CD4-positive, alpha-beta T cell treated with Interleukin-6 at 100 ng/mL for 8 hours (primary cell): ENCODE measurements at places on chromosomes 3 and 15.

DNA sequence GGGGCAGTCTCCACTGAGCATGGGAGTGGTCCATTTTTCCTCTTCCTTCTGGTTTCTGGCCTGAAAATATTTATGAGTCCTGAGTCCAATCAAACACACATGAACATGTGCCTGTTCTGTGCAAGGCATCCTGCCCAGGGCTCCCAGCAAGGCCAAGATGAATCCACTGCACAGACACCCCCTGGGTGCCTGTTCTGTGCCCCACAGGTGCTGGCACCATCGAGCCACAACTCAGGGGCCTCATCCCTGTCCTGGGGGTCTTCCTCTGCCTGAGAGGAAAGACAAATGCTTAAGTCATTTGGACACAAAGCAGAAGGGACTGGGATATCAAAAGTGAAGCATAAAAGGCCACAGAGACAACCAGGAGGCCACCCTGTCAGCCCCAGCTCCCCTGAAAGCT, 87.4 kb upstream of the IQSEC1 start:
- no peak for DNase-seq

DNA sequence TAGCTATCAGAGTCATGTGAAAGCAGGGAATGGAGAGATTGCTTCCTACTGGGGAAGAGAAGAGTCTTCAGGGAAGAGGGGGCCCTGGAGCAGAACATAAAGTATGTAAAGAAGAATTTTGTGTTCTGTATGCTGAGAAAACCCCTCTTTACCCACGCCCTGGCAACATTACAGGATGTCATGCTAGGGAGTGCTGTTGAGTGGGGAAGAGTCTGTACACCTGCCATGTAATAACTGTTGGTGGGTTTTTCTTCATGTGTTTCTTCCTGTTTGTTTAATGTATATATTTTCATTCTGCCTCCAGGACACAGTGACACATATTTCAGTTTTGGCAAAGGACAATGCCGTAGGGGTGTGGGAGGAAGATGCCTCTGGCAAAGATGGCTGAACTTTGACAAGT, 122.8 kb upstream of the LPP start:
- no peak for DNase-seq

- DNase-seq: no peak
These were observed 520.8 kb downstream of the GRM7 start for GRCh38 chr3:7381741-7382140.

- DNase-seq: no peak
These were observed 14.2 kb downstream of the IQGAP1 start for GRCh38 chr15:90402223-90402622.

DNA sequence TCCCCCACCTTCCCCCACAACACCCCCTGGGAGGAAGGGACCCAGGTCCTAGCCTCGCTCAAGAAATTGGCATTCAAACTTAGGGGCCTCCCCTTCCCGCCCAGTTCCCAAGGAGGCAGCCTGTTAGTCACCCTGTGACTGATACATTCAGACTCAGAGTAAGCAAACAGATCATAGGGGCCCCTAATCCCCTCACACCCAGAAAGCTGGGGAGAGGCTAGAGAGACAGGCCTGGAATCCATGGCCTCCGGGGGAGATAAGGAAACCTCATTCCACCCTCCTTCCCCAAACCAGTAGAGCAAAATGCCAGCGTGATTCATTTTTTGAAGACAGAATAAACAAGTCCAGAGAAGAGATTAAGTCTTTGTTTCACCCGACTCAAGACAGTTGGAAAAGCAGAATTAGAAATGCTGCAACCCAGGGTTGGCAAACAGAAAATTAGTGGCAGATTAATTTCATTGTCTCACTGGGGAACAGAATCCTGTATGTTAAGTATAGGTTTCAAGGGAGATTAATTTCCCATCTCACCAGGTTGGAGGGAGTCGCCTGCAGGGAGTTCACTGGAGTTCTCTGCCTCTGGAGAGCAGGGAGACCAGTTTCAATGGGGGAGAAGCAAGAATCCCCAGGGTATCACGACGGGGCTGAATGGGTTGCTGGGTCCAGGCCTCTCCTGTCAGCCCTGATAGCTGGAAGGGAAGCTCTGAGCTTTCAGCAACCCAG, 268.3 kb downstream of the UACA start:
- no peak for DNase-seq

- no peak for DNase-seq
These were observed 66.3 kb upstream of the SLCO3A1 start for GRCh38 chr15:91787198-91787597.

- no peak for DNase-seq
These were observed 42.3 kb downstream of the NKIRAS1 start for GRCh38 chr3:23874359-23875112.

- no peak for DNase-seq
These were observed 25.5 kb downstream of the EIF2AK4 start for GRCh38 chr15:39959411-39959810.

DNA sequence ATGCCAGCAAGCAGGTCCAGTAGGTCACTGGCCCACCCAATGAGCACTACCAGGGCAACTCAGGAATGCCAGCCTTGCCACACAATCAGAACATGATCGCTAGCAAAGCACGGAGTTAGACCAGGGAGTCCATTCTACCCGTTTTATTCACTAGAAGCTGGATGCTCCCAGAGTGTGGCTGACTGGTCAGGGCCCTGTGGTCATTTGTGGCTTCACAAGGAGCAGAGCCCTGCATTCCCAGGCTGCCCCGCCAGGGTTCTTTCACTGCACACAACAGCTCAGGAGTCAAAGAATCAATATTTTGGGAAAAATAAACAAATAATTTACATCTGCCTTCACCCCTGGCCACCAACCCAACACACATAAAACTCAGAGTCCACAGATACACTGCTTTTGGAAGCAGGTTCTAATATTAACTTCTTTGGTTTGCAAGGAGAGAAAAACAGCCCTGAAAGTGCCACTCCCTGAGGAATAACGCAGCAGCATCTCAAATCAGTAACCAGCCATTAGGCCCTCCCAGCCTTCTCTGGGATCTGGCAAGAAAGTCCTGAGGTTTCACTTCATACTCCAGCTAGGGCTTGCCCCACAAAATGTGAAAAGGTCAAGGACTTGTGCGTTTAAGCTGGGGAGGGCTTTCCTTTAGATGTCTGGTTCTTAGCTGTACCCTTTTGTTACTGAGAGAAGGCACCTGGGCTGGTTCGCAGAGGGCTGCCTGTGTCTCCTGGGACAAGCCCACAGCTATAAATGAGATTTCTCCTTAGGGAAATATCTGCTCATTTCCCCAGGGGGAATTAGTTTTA, 16.0 kb downstream of the SIAH2 start:
- no peak for DNase-seq

GRCh38 chr3:12830785-12831156, 10.6 kb downstream of the RPL32 start:
- DNase-seq: no peak

- DNase-seq: no peak
These were observed 160.6 kb upstream of the ICE2 start for GRCh38 chr15:60639502-60639901.

DNA sequence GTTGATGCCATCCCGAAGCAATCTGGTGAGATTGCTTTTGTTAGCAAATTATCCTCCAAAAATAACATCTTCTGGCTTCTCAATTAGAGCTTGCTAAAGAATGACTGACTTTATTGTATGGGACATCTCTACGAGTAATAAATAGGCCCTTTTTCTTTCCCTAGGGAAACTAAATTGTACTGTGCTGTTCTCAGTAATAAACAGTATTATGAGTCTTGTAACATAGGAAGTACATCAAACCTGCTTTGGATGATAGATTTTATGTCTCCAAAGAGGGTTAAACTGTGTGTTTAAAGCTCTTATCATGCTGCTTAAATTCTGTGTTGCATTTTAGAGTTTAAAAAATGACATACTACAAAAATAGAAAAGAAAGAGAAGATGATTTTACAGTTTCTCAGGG, 153.4 kb upstream of the THRB start:
- DNase-seq: no peak

- no peak for DNase-seq
These were observed 192.5 kb downstream of the WNT5A start for GRCh38 chr3:55294557-55294956.

- no peak for DNase-seq
These were observed 234.9 kb downstream of the CACNA2D3 start for GRCh38 chr3:54357301-54357700.

DNA sequence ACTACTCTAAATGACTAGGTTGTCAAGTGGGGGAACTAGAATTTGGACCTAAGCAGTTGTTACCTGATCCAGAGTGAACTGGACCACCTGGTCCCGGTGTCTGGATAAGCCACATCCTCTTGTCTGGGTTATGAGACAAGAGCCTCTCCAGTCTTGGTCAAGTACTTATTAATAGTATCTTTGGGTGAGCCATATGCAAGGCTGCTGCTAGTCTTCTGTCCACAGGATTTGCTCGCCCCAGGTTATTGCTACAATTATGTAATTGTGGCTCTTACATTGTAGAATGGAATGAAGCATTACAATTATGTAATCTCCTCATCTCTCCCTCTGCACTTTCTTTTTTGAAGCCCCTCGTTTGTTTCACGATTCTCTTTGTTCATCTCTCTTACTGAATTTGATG, 24.0 kb upstream of the AGBL1 start:
- DNase-seq: no peak

DNA sequence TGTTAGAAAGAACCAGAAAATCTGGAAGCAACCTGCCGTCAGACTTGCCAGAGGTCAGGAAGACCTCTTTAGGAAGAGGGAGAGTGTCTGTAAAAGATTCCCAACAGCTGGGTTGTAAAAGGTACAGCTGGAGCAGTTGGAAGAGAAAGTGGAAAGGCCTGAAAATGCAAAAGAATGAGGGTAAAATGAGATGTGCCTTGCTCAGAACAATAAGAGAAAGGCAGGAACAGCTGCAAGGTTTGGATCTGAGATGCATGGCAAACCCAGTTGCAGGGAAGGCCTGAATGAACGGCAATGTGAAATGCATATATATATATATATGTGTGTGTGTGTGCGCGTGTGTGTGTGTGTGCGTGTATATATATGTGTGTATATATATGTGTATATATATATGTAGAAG, 88.1 kb downstream of the ZIC1 start:
- DNase-seq: no peak

- DNase-seq: no peak
These were observed 74.7 kb downstream of the CRYBG3 start for GRCh38 chr3:97896547-97896946.

GRCh38 chr3:185959609-185960521, 22.1 kb upstream of the TRA2B start:
- no peak for DNase-seq

- no peak for DNase-seq
These were observed 247.7 kb upstream of the TLE3 start for GRCh38 chr15:70345251-70346019.

GRCh38 chr15:36075333-36075732, 504.1 kb upstream of the CDIN1 start:
- no peak for DNase-seq

DNA sequence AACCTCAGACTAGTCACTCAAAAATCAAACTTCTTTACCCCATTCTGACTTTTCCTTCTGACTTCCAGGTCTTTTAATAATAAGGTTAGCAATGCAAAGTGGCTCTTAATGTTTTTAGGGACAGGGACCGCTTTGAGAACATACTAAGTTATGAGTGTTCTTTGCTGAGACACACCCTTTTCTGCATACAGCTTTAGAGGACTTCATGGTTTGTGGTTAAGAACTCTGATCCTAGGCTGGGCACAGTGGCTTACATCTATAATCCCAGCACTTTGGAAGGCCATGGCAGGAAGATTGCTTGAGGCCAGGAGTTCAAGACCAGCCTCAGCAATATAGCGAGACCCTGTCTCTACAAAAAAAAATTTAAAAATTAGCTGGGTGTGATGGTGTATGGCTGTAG, 85.8 kb upstream of the CACNA2D3 start:
- DNase-seq: no peak

GRCh38 chr15:51077221-51078153, 17.2 kb downstream of the TNFAIP8L3 start:
- peak; percentile 33 for DNase-seq

DNA sequence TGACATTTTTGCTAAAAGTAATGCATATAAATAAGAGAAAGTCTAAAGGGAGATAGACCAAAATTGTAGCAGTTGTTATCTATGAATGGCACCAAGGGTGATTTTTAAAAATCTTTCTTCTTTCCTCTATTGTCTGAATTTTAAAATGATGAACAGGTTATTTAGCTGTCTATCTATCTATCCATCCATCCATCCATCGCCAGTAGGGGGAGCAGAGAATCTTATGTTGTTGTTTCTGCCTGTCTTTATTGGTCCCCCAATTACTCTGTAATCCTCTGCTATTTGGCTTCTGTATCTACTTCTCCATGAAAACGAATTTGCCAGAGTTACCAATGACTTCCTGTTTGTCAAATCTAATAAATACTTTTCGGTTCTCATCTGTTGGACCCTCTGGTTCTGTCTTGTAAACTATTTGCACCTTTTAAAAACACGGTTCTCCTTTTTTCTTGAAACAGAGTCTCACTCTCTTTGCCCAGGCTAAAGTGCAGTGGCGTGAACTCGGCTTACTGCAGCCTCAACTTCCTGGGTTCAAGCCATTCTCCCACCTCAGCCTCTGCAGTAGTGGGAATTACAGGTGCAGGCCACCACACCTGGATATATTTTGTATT, 86.0 kb downstream of the ECT2 start:
- no peak for DNase-seq

DNA sequence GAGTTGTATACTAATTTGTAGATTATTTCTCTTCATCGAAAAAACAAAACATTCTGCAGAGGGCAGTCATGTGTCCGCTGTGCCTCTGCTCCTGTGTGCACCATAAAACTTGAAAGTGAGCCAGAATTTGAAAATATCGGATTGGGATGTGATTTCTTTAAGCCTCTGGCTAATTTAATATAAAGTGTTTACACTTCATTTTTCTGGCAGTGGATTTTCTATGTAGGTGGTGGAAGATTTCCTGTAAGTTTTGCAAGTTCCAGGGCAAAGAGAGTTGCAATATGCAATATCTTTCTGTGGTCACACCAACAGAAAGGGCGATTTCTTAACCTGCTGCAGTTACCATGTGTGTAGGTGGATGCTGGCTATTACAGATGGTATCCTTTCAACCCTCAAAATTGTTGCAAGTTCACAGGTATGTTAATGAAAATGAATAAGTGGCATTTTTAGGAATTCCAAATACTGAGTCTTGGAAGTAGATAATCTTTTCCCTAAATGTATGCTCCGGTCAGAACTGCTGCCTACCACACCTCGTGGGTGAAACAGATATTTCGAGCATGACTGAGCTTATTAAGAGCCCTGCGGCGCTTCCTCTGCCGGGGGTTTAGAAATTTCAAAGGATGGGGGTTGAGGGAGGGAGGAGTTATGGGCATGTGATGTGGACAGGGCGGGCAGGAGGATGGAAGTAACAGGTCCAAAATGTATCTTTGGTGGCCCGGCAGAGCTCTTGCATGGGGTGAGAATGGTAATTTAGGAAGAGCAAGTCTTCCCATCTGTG, 134.0 kb downstream of the PGPEP1L start:
- no peak for DNase-seq

DNA sequence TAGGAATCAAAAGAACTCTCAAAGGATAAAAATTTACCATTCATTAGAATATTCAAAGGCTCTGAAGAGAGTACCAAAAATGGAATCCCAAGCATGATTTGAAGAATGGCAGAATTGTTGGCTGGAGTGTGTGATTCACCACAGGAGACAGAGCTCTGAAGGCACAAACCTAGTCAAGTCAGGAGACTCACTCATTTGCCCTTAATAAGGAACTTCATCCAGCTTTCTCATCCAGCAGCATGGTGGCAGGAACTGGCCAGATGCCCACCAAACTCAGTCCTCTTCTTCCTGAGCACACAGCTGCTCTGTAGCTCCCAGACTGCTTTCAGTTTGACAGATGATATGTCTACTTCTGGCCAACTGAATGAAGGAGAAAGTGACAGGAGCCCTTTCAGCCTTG, 16.5 kb upstream of the HEG1 start:
- no peak for DNase-seq

GRCh38 chr3:72678867-72679266, 169.4 kb downstream of the SHQ1 start:
- no peak for DNase-seq
